ENCODE measurements at places on chromosomes 3 and 15.

DNA sequence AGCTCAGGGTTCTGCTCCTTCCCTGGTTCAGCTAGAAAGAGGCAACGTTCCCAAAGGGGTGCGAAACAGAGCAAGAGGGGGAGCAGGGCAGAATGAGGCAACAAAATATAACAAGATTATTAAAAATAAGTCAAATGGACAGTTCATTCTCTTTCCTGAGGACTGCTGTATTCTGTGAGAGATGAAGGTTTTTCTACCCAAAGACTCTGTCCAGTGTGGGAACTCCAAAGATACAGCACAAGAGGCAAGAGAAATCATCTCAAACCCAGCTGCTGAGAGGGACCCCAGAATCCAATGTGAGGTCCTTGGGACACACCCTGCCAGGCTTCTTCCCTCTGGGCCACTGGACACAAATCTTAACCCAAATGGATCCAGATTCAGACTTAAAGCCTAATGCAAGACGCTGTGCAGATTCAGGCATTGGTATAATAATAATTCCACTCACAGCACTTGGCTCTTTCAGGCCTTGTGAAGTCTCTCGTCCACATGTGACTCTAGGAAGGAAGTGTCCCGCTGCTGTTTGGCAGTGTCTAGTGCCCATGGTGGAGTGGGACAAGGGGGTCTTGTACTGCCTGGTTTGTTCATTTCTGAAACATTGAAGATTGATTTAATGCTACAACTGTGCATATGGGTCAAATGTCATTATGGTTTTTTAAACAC is 14.5 kb upstream of the ARHGAP31 start:
- no peak for DNase-seq

DNA sequence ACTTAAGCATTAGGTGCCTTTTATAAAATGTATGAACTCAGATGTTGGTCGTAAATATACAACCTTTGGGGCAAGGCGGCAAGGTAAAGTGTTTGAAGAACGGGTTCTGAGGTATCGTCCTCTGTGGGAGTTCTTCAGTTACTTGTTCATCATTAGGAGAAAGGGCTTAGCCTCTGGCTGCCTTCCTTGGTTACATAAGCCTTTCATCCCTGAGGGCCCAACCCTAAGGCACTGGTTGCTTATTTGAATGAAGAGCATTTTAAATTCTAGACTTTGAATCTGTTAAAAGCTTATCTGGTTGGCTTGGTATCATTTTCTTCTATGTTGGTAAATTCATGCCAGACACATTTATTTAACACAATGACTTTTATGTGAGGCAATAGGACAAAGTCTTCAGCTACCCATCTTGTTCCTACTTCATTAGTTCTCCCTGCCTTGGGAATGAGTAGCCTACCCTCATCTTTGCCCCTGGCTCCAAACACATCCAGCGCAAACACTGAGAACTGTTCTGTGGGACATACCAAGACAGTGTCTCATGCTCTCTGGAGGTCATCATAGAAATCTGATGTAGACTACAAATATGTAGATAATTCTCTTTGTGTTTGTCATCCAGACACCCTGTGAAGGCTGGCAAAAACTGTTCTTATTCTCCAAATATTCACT is 12.4 kb upstream of the CCDC80 start:
- DNase-seq, result no peak

GRCh38 chr15:42364529-42364928 is 5.2 kb downstream of the CAPN3 start:
- peak; percentile 28 for DNase-seq

GRCh38 chr3:109432833-109433232 is 95.5 kb upstream of the DPPA4 start:
- DNase-seq, result no peak

DNA sequence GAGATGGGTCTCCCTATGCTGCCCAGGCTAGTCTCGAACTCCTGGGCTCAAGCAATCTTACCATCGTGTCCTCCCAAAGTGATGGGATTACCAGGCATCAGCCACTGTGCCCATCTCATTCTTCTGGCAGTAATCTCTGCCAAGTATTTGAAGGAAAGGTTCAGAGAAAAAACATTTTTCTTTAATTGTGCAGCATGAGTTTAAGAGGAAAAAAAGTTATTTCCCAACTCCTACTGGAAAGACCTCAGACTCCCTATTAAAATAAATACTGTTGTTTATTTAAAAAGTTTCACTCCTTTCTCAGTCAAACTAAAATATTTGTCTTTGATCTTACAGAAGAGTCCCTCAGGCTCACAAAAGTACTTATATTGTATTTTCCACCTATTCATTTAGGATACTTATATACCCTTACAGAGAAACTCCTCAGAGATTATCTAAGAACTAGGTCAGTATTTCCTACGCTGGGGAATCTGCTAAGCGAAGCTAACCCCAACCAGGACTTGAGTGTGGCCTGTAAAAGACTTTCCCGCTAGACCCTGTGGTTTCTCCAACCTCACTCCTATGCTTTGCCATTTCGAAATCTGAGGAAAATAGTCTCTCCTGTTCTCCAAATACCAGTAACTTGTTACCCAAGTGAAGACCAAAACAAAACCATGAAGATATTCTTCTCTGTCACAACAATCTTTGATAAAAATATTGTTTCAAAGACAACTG is 28.7 kb downstream of the WWTR1 start:
- DNase-seq, result no peak

DNA sequence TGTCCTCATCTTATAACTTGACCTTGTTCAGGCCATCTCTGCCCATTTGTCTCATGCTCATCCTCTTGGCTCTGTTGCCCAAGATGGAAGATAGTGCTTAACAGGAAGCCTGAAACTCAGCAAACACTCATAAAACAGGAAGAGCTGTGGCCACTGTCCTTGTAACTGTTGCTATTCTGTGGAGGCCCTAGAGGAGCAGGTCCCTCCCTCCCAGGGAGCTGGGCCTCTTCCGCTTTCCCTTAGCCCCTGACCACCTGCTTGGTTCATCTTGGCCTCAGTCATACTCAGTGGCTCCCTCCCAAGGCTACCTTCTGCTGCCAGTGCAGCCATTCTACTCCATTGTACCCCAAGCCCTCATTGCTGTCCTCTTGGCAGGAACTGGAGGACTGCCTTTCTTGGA is 3.5 kb downstream of the MAPKAPK3 start:
- no peak for DNase-seq

DNA sequence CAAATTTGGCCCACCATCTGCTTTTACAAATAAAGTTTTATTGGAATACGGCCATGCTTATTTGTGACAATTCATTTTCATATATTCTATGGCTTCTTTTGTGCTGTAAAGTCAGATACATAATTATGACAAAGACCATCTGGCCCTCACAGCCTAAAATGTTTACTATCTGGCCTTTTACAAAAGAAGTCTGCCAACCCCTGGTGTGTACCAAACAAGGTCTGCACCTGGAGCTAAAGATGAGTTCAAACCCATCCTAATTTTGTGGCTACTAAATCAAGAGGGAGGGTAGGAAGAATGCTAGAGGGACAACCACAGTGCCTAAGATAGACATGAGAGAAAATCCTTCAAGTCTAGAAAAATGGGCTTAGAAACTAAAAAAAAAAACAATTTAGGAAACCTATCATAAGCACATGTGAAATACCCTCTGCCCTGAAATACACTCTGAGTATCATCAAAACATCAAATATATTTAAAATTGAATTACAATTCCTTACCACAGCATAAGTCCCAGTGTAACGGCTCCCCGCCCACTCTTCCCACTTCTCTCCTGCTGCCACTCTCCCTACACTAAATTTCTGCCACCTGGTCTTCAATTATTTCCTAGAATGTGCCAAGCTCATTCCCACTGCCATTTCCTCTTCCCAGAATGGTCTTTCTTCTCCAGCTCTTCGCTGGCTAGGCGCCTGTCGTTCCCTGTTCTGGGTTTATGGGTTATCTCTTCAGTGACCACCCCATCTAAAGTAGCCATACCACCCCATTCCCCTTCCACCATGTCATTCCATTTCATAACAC is 950.7 kb upstream of the CFAP20DC start:
- DNase-seq, result peak; percentile 89

- DNase-seq, result no peak
These were observed 352.8 kb upstream of the SEMA6D start for GRCh38 chr15:47364230-47365141.

DNA sequence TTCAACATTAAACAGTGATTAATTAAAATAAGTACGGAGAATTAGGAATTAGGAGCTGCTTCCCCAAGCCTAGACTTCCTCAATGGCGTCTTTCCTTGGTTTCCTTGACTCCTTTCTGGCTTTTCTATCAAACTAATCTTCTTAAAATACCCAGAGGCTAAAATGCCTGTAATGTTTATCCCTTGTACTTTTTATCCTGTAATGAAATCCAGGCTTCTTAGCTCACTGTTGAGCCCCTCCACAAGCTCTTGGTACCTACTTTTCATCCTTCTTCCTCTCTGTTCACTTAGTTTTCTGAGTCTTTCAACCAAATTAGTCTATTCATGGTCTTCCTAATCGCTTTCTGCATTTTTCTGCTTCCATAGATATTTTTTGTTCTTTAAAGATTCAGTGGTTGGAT is 6.9 kb upstream of the UBE2E1 start:
- no peak for DNase-seq

DNA sequence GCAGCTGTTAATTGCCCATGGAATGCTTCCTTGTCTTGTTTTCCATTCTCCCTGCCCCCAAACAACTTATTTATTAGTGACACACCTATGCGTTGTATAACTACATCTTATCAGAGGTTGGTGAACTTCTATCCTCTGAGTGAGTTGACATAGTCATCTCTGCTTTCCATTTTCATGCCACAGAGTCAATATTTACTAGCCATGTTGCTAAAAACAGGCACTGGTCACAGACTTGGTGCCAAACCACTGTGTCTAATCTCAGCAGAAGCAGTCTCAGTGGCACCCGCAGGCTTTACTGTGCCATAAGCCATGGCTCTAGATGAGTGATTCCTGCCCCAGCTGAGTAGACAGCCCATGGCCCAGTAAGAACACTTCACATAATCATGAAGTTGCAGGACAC is 26.5 kb downstream of the DAPK2 start:
- DNase-seq, result no peak

DNA sequence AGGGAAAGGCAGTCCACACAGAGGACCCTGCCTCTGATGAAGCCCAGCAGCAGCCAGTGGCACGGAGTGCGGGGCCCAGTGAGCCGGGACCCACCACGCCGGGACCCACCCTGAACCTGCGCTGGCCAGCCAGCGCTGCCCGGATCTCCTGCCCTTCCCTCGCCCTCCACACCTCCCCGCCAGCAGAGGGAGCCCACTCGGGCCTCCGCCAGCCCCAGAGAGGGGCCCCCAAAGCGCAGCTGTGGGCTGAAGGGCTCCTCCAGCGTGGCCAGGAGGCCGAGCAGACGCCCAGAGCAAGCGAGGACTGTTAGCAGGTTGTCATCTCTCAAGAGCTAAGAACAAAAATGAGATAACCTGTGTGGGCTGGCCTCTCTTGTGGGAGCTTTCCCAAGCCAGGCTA is 81.3 kb upstream of the ATP10A start:
- no peak for DNase-seq

- DNase-seq, result no peak
These were observed 21.2 kb upstream of the IGF2BP2 start for GRCh38 chr3:185846037-185846436.

- no peak for DNase-seq
These were observed 132.6 kb upstream of the NR2E3 start for GRCh38 chr15:71677766-71678165.
